NCI-H510A (cell line): ENCODE measurements at places on chromosomes 12 and 14.

GRCh38 chr14:51185754-51186153, 54.3 kb upstream of the TMX1 start:
- no peak for DNase-seq

GRCh38 chr12:73598626-73599025, 939.0 kb upstream of the ATXN7L3B start:
- no peak for DNase-seq

- DNase-seq: no peak
These were observed 54.7 kb downstream of the MIPOL1 start for GRCh38 chr14:37252434-37252833.

DNA sequence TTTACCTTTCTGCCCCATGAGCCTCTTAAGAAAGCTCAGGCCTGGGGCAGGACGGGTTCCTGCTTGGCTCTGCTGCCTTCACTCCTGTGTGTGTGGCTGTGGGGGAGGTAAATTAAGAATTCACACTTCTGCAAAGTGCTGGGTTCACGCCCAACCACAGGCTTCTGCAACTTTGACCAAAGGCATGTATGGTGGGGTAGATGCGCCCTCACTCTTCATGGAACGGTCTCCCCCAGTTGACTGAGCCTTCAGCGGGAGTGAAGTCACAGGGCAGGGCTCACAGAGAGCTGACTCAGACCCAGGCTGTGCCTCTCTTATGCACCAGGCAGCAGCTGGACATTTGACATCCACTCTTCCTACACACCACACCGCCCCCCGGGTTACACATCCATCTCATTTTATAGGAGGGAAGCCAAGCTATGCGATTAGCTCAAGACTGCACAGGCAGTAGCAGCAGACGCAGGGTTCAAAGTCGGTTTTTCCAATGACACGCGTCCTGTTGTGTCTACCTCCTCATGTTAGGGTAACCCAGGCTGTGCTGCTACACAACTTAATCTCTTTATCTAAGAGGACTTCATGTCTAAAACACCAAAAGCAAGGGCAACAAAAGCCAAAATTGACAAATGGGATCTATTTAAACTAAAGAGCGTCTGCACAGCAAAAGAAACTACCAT, 15.4 kb upstream of the BCL11B start:
- no peak for DNase-seq

GRCh38 chr12:3483089-3483488, 7.9 kb upstream of the PRMT8 start:
- DNase-seq: no peak
